ENCODE measurements at places on chromosomes 3 and 15. TPM values are rescaled to one million over a fixed set of nuclear protein-coding genes. Genes with fewer than 3 reads are reported as not detected.

Gene RBMS3
- 35.7 TPM for total RNA-seq

Gene HGD
- not detected for total RNA-seq

Gene MED12L
- 0.09 TPM for total RNA-seq

Gene DUOX1
- 99.2 TPM for total RNA-seq

Gene TPRG1
- total RNA-seq, result 23.3 TPM

Gene CA12
- 126 TPM for total RNA-seq

Gene LTF
- 204 TPM for total RNA-seq

All from esophagus squamous epithelium (tissue), 5 donors.